ENCODE measurements at places on chromosomes 16 and 17.
A peak's percentile ranks its signal among the peaks of the same experiment; 100 is the strongest.

- DNase-seq = no peak
Observed at GRCh38 chr16:89033304-89033703, 56.3 kb upstream of the CBFA2T3 start.

- no peak for DNase-seq
Observed at GRCh38 chr17:32993977-32994376, 2.3 kb downstream of the SPACA3 start.

GRCh38 chr17:45046537-45047125 is 4.8 kb downstream of the DCAKD start:
- peak; percentile 40 for DNase-seq

GRCh38 chr16:55947366-55947765 is 72.2 kb upstream of the CES5A start:
- DNase-seq = no peak

Measured in HFFc6 (cell line).